WERI-Rb-1 (cell line): ENCODE measurements at places on chromosomes 11 and 22.

- peak; percentile 48 for DNase-seq
These were observed 74.4 kb upstream of the GUCY1A2 start for GRCh38 chr11:107092667-107093066.

- no peak for DNase-seq
These were observed 61.1 kb upstream of the TNRC6B start for GRCh38 chr22:40116496-40117200.

DNA sequence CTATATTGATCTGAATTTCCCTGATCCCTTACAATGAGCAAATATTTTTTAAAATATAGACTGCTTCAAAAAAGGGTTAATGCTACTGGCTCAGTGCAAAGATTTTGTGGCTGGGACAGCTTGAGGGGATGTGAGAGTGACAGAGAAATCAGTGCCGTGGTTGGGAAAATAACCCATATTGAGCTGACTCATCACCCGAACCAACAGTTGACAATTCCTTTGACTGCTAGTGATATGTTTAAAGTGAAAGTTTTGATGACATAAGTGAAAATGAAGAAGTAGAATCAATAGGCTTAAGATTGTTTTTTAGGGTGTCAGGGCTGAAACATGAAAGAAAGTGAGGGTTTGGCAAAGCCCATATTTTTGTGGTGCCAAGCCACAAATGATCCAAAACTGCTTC is 257.1 kb upstream of the TENM4 start:
- DNase-seq = no peak

DNA sequence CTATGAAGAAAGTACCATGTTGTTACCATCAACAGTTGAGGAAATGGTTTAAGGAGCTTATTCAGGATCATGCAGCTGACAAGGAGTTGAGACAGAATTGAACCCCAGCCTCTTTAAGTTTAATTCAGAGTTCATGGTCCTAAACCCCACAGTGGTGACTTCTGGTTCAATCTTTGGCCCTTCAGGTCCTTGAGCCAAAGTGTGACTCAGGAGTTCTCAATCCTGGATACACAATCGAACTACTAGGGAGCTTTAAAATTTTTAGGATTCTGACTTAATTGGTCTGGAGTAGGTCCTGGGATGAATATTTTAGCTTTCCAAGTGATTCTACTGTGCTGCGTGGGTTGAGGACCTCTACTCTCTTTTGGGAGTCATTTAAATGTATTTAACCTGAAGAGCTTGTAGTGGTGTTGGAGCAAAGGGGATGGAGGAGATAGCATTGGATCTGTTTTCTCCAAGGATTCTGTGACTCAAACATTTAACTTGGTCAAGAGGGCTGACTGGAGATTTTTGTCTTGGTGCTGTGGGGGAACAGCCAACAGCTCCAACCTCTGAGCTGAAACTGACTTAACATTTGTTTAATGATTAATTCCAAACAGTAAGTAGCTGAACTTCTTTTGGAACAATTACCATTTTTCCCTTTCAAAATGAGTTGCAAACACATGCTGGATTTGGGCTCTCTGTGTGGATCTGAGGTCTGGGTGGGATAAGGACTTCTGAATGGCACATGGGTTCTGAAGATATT is 80.1 kb downstream of the INSC start:
- no peak for DNase-seq

DNA sequence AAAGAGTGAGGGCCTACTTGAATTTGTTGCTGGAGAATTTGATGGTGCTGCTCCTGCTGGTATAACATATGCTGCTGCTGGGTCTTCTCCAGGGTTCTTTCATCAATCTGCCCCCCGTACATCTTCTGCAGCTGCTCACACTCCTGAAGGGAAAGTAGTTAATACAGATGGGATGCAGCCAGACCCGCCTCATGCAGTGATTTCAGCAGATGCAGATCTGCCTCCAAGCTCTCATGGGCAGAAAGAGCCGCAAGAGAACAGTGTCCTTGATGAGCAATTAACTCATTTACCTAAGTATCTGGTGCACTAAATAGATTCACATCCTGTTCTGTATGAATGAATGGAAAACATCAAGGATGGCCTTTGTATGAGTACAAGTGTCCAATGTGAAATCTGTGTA is 24.8 kb upstream of the APOA1 start:
- DNase-seq = no peak

GRCh38 chr11:130394615-130395014 is 33.8 kb downstream of the ADAMTS8 start:
- no peak for DNase-seq

- peak; percentile 49 for DNase-seq
These were observed 769 bp downstream of the MAFF start for GRCh38 chr22:38202437-38203089.
